Testis (tissue), 5 donors: ENCODE measurements at places on chromosomes 3 and 15. TPM values are rescaled to one million over a fixed set of nuclear protein-coding genes. Genes with fewer than 3 reads are reported as not detected.

CNTN4 gene
- total RNA-seq: 19.6 TPM

PPP2R3A gene
- 35.4 TPM for total RNA-seq

GRCh38 chr3:45182915-45183871 lies 37.0 kb upstream of the CDCP1 start:
- H3K4me3 ChIP-seq: no peak overlapping the region
- no peaks in the 10 kb centered on the region for H3K36me3 ChIP-seq
- peak overlapping the region; percentile 76 for H3K27ac ChIP-seq

- H3K27ac ChIP-seq: no peak overlapping the region
- DNase-seq: no peak
Observed at GRCh38 chr3:46110701-46111493, 83.6 kb upstream of the XCR1 start.

GRCh38 chr15:71386448-71387236 lies 271.4 kb downstream of the THSD4 start:
- DNase-seq: no peak
- no peaks in the 10 kb centered on the region for H3K27me3 ChIP-seq
- H3K4me3 ChIP-seq: no peak overlapping the region
- no peaks in the 10 kb centered on the region for H3K4me1 ChIP-seq

GRCh38 chr15:64030123-64030522 lies 16.2 kb downstream of the DAPK2 start:
- no peaks in the 10 kb centered on the region for H3K27me3 ChIP-seq
- DNase-seq: no peak
- no peak overlapping the region for H3K27ac ChIP-seq
- H3K4me1 ChIP-seq: no peaks in the 10 kb centered on the region
- H3K36me3 ChIP-seq: no peaks in the 10 kb centered on the region

GRCh38 chr15:66901336-66902100 lies 163.9 kb upstream of the SMAD3 start:
- no peaks in the 10 kb centered on the region for H3K27me3 ChIP-seq
- H3K36me3 ChIP-seq: no peaks in the 10 kb centered on the region
- H3K4me3 ChIP-seq: no peak overlapping the region
- H3K4me1 ChIP-seq: no peaks in the 10 kb centered on the region
- no peak for DNase-seq
- no peak overlapping the region for H3K27ac ChIP-seq
